ENCODE measurements at places on chromosomes 2 and 18.

DNA sequence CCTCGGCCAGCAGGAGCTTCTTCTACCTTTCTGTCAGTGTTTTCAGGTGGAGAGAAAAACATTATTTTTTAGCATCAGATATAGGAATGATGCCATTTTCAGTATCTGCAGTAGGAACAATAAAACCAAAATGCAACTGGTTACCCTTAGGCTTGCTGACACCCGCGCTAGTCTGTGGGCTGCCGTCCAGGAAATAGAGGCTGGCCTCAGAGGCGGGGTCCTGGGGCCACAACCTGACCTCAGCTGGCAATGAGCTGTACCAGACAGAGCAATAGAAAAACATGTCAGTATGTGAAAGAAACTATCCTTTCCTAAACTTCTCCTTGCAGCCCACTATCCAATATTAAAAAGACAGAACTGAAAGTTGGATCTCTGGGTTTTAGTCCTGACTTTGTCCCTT lies 4.6 kb upstream of the ST6GAL2 start:
- H3K27ac ChIP-seq, result no peak overlapping the region
- no peak for DNase-seq
- H3K4me3 ChIP-seq, result no peak overlapping the region
- H3K36me3 ChIP-seq, result no peaks in the 10 kb centered on the region
- peaks cover 20% of the 10 kb centered on the region for H3K27me3 ChIP-seq
- no peaks in the 10 kb centered on the region for H3K4me1 ChIP-seq

DNA sequence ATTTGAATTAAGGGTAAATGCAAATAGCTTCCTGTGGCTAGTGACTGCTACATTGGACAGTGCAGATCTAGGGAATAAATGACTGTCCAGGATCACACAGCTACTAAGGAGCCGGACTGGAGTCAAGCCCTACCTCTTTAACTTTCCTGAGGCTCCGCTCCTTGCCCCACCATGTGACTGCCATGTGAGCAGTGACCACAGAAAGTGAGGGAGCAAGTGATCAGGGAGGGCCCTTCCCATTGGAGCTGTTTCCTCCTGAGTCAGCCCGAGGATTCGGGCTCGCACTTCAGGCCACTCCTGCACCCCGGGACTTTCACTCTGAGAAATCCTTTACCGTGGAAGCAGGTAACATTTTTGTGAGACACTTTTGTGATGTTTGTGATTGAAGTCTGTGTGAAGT lies 198.0 kb downstream of the ANKRD30B start:
- DNase-seq, result no peak
- H3K4me3 ChIP-seq, result no peak overlapping the region
- no peaks in the 10 kb centered on the region for H3K4me1 ChIP-seq
- no peaks in the 10 kb centered on the region for H3K27me3 ChIP-seq

DNA sequence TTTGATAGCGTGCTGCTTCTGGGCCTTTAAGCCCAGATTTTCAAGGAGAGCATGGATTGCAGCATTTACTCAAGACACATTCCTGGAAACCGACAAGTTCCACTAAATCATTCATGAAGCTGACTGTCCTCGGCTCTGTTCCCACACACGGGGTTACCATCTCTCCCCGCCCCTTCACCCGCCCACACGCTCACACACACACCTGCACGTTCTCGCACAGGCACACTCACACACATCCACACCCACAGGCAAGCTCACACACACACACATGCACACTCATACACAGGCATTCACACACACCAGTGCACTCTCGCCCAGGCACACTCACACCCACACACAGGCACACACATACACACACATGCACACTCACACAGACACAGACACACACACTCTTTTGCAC lies 150.0 kb upstream of the AGAP1 start:
- peak overlapping the region; percentile 26 for H3K27ac ChIP-seq
- H3K27me3 ChIP-seq, result no peaks in the 10 kb centered on the region
- DNase-seq, result no peak
- no peak overlapping the region for H3K4me3 ChIP-seq

DNA sequence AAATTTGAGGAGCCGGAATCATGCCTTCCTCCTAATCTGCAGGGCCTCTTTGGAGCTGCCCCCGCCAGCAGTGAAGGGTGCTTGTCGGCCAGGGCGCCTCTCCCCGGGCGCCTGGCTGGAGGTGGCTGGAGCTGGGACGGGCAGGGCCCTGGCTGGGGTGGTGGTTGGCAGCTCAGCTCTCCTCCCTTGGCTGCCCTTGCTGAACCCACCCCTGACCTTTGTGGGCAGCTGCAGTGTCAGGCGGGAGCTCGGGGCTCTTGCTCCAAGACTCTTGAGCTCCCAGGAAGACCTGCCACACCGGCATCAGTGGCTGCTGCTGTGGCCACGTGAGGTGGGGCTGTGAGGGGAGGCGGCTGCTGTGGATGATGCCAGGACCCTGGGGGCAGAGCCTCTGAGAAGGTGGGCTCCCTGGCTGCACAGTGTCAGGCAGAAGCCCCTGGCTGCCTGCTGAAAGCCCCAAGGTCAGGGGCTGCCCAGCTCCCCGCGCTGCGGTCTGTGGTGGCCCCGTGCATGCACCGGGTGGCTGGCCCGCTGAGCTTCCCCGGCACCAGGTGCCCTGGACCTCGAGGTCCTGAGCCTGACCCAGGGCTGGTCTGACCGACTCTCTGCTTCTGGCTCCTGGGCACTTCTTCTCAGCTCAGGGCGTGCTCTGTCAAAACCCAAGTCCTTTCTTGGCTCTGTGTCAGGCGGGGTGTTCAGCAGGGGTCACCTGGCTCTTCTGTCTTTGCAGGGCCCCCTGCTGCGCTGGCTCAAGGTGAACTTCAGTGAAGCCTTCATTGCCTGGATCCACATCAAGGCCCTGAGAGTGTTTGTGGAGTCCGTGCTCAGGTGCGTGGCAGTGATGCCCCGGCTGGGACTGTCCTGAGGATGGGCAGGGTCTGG lies 34.5 kb downstream of the PDIA6 start:
- DNase-seq, result no peak
- no peaks in the 10 kb centered on the region for H3K27me3 ChIP-seq
- H3K4me3 ChIP-seq, result no peak overlapping the region
- H3K36me3 ChIP-seq, result peaks cover 3% of the 10 kb centered on the region
- no peaks in the 10 kb centered on the region for H3K4me1 ChIP-seq
